CD4-positive, alpha-beta T cell treated with Interleukin-17A for 4 hours (primary cell): ENCODE measurements at places on chromosomes 7 and 10.
A peak's percentile ranks its signal among the peaks of the same experiment; 100 is the strongest.

- peak; percentile 12 for DNase-seq
Measured at GRCh38 chr7:74542558-74543117, 88.9 kb downstream of the GTF2IRD1 start.

DNA sequence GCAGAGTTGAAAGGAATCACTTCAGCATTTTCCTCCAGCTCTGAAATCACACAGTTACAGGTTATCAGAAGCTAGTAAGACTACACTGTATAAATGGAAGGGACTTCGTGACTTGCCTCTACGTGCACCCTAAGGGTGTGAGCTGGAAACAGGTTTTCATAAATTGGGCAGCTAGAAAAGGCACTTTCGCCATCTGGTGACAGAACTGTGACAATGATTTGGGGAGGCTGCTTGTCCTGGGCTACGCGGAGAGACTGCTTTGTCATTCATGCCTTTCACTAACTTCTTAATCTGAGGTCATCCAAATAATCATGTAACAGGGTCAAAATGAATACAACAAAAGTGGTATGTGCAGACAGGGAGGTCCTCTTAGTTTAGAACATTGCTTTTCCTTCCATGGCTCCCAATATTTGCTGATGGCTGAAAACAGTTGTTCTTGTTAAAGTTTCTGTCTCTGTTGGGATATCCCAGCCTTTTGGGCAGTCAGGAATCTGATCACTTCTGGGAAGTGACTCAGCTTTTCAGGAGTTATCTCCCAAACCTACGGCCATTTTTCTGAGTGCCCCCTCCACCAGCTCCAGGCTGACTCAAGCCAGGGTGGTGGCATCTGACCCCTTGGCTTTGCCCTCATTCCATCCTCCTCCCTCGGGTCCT lies 17.8 kb downstream of the VWC2 start:
- no peak for DNase-seq

GRCh38 chr7:14137676-14138075 lies 148.2 kb upstream of the ETV1 start:
- no peak for DNase-seq

DNA sequence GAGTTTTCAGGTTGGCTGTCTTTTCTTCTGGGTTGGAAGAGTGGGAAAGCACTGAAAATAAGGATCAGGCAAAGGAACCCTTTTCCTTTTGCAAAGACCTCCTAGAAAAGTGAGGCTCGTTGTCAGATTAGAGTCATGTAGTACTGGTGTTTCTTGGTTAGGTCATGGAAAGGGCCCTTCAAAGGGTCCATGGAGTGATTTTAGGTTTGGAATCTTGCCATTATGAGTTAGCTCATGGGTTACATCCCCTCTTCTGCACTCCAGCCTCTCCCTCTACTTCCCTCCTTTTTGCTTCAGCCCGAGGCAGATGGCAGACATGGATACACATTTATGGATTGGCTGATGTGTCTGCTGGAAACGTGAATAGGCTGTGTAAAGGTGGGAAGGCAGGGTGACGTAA lies 47.0 kb downstream of the CREB5 start:
- no peak for DNase-seq

DNA sequence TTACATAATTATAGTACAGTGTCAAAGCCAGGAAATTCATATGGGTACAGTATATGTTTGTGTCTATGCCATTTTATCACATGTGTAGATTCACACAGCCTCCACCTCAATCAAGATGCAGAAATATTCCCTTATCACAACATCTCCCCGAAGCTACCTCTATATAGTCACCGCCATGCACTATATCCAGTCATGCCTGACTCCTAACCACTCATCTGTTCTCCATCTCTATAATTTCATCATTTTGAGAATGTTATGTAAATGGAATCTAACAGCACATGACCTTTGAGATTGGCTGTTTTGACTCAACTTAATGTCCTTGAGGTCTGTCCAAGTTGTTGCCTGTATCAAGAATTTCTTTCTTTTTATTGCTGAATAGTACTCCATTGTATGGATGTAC lies 22.3 kb upstream of the SLC25A13 start:
- no peak for DNase-seq

DNA sequence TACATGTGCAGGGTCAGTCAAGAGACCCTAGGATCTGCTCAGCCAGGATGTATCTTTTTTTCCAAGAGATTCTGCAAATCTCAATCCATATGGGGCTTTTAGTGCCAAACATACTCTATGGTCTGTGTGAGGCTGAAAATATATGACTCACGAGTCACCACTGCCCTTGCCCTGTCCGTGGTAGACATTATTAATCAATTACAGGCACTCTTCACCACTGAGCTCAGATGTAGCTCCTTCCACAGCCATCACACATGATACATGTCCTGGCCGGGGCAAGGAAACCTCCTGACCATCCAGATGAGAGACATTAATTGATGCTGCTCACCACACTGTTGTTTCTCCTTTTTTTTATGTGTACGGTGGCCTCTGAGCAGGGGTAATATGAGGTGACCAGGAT lies 90.2 kb upstream of the RET start:
- DNase-seq = no peak

DNA sequence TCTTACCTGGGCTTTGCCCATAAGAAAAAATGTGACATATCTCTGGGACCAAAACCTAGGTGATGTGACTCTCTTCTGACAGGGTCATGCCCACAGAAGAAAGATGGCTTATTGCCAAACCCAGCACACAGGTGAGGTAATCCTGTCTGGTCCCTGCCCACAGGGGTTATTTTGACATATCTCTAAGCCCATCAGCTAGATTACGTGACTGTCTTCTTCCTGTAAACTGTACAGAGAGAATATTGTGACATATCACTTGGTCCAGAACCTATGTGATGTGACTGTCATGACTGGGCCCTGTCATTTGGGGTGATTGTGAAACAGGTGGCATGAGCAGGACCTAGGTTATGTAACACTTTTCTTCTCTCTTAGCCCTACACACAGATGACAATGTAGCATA lies 48.8 kb upstream of the ZNF680 start:
- no peak for DNase-seq

- no peak for DNase-seq
Measured at GRCh38 chr10:69242040-69242851, 22.1 kb downstream of the HKDC1 start.

- DNase-seq = no peak
Measured at GRCh38 chr10:125633517-125633999, 49.4 kb downstream of the TEX36 start.

GRCh38 chr10:59713196-59713821 lies 3.7 kb upstream of the SLC16A9 start:
- no peak for DNase-seq

- DNase-seq = no peak
Measured at GRCh38 chr10:73983096-73984047, 14.5 kb upstream of the VCL start.

GRCh38 chr10:123518765-123519164 lies 147.4 kb upstream of the GPR26 start:
- no peak for DNase-seq

DNA sequence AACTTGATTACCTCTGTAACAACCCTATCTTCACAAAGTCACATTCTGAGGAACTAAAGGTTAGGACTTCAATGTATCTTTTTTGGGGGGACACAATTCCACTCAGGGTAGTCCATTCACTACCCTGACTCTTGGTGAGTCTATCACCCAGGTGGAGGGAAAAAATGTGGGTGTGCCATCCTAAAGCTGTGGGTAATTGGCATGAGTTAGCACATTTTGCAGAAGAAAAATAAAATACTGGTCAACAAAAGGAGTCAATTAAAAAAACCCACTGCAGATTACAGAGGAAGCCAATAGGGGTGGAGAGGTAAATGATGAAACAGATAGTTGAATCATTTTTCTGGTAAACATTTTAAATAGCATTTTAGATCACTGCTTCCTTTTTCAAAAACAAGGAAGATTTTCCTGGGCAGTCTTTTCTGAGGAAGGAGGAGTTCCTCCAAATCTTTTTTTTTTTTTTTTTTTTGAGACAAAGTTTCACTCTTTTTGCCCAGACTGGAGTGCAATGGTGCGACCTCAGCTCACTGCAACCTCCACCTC lies 5.1 kb upstream of the BLVRA start:
- DNase-seq = no peak

DNA sequence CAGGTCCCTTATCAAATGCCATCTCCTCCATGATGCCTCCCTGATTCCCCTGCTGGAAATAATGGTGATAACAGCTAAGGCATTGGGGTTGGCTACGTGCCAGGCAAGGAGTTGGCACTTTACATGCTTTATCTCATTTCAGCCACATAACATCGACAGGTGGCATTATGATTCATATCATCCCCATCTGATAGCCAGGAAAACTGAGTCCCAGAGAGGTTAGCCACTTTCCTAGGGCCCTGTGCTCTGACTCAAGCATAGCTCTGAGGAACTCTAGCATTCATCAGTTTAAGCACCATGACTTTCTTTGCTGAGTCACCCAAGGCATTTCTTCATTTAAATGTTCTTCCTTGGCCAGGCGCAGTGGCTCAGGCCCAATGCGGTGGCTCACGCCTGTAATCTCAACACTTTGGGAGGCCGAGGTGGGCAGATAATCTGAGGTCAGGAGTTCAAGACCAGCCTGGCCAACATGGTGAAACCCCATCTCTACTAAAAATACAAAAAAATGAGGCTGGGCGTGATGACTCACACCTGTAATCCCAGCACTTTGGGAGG lies 6.6 kb downstream of the LEP start:
- DNase-seq = no peak

DNA sequence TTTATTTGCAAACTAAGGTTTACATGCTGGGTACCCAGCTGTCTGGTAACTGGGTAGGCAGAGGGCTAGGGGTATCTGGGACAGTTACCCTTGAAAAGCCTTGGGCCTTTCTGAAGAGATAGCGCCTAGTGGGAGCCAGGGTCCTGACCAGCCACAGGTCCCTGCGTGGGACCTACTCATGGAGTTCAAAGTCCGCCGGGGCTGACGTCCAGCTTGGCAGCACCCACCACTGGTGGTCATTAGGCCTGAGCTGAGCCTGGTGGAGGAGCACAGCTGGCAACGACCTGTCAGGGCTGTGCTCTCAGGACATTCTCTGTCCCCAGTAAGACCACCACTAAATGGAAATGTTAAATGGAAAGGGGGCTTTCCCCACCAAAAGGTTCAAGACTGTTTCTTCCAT lies 20.0 kb downstream of the GUSB start:
- no peak for DNase-seq

GRCh38 chr7:5591278-5591874 lies 167.7 kb upstream of the TNRC18 start:
- DNase-seq = no peak

DNA sequence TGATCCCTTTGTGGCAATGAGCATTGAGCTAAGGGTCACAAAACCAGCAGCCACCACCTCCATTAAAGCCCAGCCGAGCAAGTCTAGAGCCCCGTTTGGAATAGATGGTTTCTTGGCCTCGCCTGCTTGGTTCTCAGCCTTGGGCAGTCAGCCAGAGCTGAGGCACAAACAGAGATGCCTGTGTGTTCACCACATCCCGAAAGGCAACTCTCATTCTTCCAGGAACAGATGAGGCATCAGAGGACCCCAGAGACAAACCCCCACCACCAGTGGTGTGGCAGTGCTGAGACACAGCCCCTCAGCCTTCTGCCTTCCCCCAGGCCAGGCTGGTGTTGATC lies 203.3 kb upstream of the ZMIZ1 start:
- DNase-seq = no peak

DNA sequence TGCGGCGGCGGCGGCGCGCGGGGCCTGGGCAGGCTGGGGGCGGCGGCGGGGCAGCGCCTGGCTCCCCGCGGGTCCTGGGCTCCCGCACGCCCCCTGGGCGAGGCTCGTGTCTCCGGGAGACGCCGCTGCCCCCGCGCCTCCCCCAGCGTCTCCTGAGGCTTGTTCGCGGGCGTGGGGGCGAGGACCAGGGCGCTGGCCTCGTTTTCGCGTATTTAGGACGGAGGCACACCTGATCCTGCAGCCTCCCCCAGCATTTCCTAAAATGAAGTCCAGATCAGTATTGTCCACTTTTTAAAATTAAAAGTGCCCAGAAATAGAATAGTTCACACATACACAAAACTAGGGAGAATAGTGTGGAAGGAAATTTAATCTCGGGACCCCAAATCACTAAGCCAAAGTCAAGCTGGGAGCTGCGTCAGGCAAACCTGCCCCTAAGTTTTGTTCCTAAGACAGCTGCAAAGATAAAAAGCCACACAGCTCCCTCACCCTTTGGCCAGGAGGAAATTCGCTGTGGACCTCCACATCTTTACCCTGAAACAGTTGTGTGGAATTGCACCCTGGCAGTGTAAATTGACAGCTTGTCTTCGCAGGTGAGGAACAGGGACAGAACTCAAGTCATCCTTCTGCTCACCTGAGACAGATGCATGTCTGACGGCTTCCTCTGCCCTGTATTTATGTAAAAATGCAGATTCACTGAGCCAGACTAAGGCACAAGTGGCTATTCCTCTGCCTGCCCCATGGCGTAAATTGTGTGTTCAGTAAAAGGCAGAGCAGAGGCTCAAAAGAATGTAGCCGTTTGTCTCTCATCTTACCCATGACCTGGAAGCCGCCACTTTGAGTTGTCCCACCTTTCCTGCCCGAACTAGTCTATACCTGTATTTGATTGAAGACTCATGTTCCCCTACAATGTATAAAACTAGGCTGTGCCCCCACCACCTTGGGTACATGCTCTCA lies 740 bp downstream of the GALNT11 start:
- no peak for DNase-seq

DNA sequence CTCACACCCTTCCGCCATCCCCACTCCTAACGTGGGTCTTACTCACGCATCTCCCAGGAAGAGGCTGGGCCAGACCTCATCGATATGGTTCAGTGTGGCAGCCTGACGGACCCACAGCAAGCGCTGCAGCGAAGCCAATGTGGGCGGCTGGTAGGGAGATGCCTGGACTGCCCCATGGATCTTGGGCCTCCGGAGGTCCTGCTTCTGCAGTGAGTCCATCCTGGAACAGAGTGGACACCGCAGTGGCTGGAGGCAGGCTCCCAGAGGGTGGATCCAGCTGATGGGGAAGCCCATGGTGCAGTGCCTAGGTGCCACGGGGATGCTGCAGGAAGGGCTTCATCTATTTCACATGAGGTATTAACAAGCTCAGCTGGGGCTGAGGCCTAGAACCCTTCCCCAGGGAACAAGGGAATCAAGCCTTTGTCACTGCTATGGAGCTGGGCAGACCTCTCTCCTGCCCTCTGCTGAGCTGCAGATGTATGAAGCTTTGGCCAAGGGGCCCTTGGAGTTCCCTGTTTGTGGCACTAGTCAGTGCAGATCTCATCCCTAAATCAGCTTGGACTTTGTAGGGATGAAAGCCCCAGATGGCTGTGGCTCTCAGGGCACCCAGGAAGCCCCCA lies 13.7 kb upstream of the SAMD8 start:
- DNase-seq = no peak

GRCh38 chr7:69906283-69906995 lies 308.2 kb downstream of the AUTS2 start:
- DNase-seq = no peak

DNA sequence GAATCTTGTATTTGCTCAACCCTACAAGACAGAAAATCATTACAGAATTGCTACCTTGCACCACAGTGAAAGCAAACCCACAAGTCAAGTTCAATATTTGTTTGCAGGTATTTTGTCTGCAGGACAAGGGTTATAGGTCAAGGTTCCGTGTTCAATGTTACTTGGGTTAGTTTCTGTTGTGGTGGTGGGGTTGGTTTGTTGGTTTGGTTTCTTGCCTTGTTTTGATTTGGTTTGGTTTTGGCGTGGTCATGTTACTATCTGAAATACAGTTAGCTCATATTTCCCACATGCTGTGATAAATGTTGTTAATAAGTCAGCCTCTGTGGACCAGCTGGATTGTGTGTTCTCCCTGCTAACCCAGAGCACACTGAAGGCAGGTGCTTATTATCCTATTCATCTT lies 75.6 kb upstream of the INSIG1 start:
- DNase-seq = no peak
